Activated CD4-positive, alpha-beta T cell treated with anti-CD3 and anti-CD28 coated beads, Interleukin-2, amount 10 ng/mL, durations not matched to agents 24 days and 14 days (primary cell): ENCODE measurements at places on chromosomes 3 and 15. TPM values are rescaled to one million over a fixed set of nuclear protein-coding genes. Genes with fewer than 3 reads are reported as not detected.

DNA sequence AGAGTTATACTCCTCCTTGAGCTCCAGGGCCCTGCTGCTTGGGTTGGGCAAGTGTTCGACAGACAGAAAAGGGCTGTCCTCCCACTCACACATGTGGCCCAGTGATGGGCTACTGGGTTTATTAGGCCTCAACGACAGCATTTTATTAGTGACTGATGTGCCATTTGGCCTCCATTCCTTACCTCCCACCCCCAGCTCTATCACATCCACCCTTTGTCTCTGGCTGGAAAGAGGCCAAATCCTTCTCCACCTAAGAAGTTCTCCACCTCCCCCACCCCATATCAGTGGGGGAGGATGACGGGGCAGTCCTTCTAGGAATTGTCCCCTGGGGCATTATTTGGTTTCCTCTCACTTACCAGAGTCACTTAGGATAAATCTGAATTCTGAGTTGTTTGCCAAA is 57.1 kb upstream of the WNT5A start:
- DNase-seq = no peak

GRCh38 chr3:60225848-60226247 is 1025.4 kb downstream of the FHIT start:
- DNase-seq = no peak

DNA sequence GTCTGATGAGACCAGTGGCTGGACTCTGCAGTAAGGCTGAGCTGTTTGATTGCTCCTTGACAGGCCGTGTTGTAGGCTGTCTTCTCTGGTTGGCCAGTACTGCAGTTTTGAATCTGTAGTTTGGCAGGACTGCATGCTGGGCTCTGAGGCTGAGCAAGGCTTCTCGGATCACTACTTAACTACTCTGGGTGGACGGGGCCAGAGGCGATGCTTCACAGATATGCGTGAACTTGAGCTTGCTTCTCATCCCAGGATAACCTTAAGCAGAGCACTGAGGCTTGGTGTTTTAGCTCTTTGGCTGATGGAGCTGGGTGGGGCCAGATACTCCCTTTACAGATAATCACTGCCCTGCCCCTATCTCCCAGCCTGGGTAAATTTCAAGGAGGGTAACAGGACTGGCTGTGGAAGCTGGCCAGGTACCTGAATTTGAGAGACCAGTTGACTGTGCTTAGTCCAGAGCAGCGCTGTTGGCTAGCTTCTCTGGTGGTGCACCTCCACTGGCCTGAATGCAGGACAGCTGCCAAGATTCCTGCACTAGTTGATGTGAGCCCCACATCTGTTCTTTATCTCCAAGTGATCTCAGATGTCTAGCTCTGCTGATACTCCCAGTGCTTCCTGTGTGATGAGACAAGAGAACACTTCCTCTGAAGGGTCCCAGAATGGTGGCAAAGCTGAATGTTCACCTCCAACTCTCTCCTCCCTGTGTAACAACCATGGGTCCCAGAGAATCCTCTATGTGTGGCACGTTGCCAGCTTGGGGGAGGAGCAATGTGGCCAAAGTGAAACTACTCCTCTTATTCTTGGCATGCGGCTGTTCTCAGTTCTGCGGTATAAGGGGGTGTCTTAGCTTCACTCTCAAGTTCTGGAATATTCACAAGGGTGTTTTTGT is 37.9 kb downstream of the RPL39L start:
- DNase-seq = peak; percentile 87

DNA sequence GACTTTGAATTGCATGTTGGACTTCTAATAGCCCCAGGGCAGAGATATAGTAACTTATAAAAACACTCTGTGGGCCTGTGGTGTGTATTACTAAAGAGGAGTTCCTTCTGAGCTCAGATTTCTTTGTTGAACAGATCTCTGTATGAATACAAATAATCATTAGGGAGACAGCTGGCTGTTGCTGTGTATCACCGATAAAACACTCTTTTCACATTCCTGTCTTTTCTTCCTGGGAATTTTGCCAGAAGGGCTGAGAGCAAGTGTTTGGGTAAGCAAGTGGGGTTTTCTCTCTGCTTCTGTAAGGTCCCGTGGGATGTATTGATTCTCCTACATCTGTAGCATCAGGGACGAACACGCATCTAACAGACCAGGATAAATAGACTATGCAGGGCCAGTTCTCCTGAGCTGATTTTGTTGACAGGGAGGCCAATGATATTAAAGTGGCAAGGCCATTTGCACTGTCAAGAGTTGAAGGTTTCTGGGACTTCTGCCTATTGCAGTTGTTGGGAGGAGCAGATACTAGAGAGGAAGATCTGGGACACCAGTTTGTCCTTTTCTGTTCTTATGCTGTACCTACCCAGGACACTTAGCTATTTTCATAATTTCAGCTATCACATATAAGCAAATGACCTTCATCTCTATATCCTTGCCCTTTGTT is 225.9 kb upstream of the CD96 start:
- no peak for DNase-seq

- no peak for DNase-seq
These were observed 48.1 kb upstream of the PLCL2 start for GRCh38 chr3:16836505-16837237.

DNA sequence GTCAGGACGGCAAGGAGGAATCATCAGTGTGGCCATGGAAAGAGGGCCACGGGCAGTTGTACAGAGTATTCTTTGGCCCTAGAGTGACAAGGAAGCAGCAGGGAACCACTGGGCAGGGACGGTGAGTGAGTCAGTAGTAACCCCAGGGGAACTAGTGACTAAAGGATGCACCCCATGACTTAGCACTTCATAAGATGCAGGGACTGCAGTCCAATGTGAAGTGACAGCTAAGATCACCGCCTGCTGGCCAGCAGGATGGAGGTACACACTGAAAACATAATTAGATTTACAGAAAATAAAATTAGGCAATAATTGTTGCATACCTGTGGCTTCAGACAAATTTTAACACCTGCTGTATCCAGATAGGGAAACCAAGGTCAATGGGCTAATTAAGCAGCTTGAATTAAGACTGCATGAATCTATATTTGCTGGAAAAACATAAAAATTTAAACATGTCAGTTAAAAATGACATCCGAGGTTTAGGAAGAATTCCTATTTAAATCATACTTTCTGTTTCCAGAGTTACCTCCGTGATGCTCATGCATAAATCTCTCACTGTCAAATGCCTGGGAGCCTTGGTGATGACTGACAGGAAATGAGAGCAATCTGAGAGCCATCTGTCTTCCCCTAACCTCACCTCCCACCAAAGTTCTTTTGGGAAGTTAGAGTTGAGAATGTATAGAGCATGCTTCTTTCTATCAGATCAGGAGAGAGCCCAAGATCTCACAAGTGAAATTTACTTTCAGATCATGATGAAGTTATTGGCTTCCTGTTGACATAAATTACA is 56.5 kb downstream of the DCLK3 start:
- no peak for DNase-seq

Gene DLL4
- 0.33 TPM in 1 of 2 replicates, not detected in the other for total RNA-seq

- DNase-seq = no peak
These were observed 113.5 kb downstream of the TNIK start for GRCh38 chr3:171346582-171347300.

Gene GOLGA8S
- total RNA-seq = 0.07 TPM in 2 replicates

DNA sequence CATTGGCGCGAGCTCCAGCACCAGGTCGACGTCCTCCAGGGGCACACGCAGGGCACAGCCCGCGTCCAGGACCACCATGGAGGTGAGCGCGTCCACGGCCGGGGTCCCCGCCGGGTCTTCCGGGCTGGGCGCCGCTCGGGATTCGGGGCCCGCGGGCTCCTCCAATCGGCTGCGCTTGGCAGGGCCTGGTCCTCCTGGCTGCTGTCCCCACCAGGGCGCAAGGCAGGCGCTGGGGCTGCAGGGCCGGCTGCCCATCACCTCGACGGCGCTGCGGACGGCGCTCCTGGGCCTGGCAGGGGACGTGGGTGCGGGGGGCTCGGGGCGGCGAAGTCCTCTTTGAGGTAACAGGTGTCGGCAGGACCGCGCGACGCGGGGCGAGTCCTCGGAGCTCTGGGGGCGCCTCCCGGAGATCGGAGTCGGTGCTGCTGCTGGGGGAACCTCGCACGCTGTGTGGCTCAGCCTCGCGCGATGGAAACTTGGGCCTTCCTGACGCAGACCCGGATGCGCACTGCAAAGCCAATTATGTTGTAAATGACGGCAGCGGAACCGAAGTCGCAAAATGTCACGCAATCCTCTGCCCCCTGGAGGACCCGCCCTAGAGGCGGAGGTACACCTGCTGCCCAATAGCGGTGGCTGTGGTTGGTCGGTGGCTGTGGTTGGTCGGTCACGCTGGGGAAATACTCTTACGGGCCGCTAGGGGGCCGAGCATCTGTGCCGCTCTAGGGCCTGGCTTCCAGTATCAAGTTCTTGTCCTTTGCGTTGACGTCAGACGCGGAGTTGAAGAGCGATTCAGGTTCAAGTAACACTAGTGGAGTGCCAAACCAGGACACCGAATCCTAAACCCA is at the start of gene PRR23C:
Gene PRR23C (minus strand): TSS at position 527 of the 845 bp plus-strand sequence. CDS start 272 bp downstream, at position 255.
- no peak for DNase-seq

DNA sequence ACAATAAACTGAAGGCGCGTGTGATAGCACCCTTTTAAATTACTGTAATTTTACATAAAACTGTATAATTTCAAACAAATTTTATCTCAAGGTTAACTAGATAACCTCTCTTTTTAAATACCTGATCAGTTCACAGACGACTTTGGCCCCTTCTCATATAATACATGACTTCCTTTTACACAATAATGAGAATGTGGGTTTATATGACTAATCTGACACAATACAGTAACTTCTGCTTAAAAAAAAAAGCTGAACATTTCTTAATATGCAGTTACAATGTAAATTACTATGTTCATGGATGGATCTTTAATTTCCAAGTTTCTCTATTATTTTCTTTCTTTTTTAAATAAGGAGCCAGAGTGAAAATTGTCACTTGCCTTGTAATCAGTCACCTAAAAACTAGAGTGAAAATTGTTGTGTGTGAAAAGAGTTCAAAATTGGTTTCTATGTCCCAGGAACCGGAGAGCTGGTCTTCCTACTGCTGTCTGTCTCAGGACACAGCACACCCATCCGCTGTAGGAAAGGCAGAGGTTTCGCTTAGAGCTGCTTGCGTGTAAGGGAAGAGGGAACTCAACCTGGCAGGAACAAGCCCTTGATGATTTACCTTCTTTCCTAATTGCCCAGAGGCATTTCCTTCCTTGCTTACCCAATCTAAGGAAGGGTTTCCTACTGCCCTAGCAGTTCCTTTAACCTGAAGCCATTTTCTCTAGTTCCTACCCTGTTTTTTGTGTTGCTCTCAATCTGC is 33.3 kb downstream of the PLD1 start:
- DNase-seq = no peak

- DNase-seq = no peak
These were observed 119.1 kb downstream of the TCF12 start for GRCh38 chr15:57037548-57037947.

GRCh38 chr3:117238806-117239205 is 529.2 kb downstream of the TUSC7 start:
- no peak for DNase-seq

Gene PATL2
- 10.9 and 13.5 TPM in 2 replicates for total RNA-seq

GRCh38 chr15:59814409-59814808 is 125.3 kb upstream of the BNIP2 start:
- DNase-seq = peak; percentile 69

Gene WDR76
- total RNA-seq = 76.6 and 80.4 TPM in 2 replicates

Gene DLEC1
- 0.17 and 0.54 TPM in 2 replicates for total RNA-seq

DNA sequence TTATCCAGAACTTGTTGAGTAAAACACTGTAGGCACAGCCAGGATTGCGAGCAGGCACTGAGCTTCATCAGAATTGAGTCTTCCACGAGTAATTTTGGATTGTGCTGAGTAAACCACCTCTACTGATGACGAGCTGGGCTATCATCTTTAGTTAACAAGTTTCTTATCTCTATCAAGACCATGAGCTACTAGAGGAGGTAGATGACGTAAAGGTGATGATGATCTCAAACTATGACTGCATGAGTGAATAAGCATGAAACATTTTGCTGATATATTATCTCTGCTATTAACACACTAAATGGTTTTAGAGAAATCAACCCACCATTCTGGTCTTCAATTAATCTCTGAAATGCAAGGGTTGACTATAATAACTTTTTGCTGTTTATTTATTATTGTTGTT is 506.0 kb downstream of the GBE1 start:
- DNase-seq = no peak

GRCh38 chr15:25759421-25759820 is 103.7 kb downstream of the ATP10A start:
- no peak for DNase-seq

GRCh38 chr3:177199206-177199760 is 2.0 kb upstream of the TBL1XR1 start:
- no peak for DNase-seq

Gene TRH
- total RNA-seq = not detected in 2 replicates

DNA sequence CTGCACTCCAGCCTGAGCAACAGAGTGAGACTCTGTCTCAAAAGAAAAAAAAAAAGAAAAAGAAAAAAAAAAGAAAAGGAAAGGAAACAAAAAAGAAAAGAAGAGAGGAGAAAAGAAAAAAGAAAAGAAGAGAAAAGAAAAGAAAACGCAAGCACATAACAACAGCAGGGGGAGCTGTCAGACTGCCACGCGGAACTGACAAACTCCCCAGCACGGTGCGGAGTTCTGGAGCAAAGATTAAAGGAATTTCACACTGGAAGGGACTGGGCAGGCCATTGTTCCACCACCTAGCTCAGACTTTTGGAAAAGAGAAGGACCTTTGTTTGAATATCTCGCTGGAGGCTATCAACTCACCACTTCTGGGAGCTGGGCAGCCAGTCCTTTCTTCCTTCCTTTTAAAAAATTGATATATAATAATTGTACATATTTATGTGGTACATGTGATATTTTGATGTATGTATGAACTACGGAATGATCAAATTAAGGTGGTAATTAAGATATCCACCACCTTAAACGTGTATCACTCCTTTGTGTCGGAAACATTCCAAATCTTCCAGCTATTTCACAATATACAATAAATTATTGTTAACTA is 40.5 kb downstream of the DPPA2 start:
- DNase-seq = peak; percentile 55

Gene SEMA7A
- 88.0 and 89.6 TPM in 2 replicates for total RNA-seq

Gene DUOX1
- total RNA-seq = 0.02 and 0.14 TPM in 2 replicates

GRCh38 chr15:35547775-35548364 is 1.9 kb upstream of the DPH6 start:
- DNase-seq = no peak

Gene AMOTL2
- total RNA-seq = not detected in 2 replicates

Gene SLC41A3
- total RNA-seq = 17.9 and 20.1 TPM in 2 replicates

Gene ATG3
- 66.9 and 69.1 TPM in 2 replicates for total RNA-seq

- no peak for DNase-seq
These were observed 43.6 kb downstream of the C3orf20 start for GRCh38 chr3:14718539-14718938.

- DNase-seq = no peak
These were observed 169.0 kb downstream of the SPATA16 start for GRCh38 chr3:172972067-172972466.

- no peak for DNase-seq
These were observed 6.3 kb downstream of the SH3BP5 start for GRCh38 chr3:15326037-15326436.

Gene ARHGAP31
- total RNA-seq = 9.5 and 11.0 TPM in 2 replicates

- DNase-seq = no peak
These were observed 107.9 kb upstream of the ARL6 start for GRCh38 chr3:97656638-97657037.
